ENCODE measurements at places on chromosomes 7 and 10. TPM values are rescaled to one million over a fixed set of nuclear protein-coding genes. Genes with fewer than 3 reads are reported as not detected.
A peak's percentile ranks its signal among the peaks of the same experiment; 100 is the strongest.

The ZSCAN21 gene
- 27.2 TPM for total RNA-seq

DNA sequence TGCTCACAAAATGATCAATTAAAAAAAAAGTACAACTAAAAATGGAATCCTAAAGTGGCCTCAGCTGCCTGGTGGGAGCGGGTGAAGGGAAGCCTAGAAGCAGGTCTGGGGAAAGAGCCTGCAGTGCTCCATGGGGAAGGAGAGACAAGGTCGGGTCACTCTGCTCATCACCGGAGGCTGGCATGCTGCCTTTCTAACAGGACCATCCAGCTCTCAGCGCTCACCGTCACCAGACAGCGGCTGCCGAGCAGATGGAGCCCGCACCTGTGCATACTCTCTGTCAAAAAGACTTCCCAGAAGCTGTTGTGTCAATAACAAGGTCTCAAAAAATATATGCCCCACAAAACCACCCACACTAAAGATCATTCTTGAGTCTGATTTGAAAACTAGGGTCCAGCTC is 112.8 kb downstream of the BAMBI start:
- DNase-seq, result no peak

- no peak for DNase-seq
These were observed 47.4 kb downstream of the MGAM2 start for GRCh38 chr7:142158736-142159496.

The ZNF727 gene
- not detected for total RNA-seq

DNA sequence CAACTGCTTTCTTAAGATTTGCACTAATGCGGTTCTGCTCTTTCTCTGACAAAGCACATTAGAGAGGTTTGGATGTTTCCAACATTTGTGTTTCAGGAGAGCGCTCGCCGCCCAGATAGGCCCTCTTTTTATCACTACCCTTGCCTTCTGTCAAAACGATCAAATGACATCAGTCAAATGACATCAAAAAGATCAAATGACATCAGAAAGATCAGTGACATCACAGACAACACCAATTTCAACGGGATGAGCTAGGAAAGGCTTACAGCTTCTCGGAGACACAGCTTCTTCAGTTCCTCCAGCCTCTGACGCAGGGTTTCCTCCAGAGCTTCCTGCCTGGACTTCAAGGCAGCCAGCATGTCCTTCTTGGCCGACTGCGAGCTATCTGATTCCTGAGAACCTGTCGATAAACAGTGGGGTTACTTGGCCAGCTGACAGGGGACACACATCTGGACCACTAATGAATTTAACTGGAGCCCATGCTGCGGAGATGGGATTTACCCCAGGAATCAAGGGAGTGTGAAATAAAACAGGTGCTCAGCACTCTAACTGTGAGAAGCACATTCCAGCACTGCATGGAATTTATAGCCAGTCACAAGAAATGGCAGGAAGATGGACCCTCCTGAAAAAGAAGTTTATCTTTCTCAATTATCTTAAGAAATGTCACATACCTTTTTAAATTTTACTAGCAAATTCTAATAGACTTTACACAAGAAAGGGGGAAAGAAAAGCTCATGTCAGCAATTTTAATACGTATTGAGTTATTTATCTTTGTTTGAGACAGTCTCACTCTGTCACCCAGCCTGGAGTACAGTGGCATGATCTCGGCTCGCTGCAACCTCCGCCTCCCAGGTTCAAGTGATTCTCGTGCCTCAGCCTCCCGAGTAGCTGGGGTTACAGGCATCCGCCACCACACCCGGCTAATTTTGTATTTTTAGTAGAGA is 88.2 kb downstream of the PRPF18 start:
- no peak for DNase-seq

DNA sequence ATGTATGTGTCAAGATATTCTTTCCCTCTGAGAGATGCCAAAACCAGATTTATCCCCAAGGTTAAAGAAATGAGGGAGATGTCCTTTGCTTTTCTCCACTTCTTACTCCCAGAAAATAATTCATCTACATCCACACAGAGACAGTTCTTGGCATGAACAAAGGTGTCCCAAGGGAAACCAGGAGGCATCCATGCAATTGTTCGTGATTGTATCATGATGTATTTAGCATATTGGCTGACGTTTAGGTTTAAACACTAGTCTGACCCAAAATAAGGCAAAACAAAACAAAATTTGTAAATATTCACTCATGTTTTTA is 223.9 kb downstream of the C7orf25 start:
- no peak for DNase-seq

DNA sequence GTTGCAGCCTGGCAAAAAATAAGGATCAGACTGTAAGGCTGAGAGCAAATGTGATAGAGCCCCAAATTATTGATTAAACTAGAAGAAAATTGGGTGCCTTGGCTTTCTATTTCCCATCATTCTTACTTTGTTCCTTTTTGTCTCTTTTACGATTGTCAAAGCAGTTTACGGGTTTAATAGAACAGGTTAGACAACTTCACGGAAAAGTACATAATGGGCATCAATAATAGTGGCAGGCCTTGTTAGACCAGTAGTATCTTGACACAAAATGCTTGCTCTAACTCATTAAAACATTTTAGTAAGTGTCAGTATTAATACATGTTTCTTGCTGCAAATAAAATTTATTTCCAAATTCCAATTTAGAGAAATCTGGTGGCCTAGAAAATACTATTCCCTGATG is 14.5 kb upstream of the GGCT start:
- no peak for DNase-seq

DNA sequence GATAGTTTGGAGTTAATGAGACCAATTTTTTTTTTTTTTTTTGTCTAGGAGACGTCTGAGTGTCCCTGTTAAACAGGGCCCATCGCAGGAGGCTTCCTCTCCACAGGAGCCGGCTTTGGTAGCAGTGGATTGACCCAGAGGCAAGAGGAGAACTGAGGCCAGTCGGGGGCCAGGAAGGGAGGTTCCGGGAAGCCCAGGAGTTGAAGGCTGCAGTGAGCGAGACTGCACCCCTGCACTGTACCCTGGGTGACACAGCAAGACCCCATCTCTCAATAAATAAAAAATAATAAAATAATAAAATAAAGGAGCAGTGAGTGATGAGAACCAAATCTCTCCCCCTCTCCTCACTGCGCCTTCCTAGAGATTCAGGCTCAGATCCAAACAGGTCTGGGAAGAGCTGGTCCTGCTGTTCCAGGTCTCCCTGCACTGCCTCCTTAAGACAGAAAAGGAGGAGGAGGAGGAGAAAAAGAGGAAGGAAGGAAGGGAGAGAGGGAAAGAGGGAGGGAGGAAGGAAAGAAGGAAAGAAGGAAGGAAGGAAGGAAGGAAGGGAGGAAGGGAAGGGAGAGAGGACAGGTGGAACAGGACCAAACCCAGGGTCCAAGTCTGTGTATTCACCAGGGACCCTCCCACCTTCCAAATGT is 3.5 kb downstream of the MNX1 start:
- DNase-seq, result no peak

The STAG3 gene
- 10.3 TPM for total RNA-seq

The NEUROG3 gene
- total RNA-seq, result 0.14 TPM

DNA sequence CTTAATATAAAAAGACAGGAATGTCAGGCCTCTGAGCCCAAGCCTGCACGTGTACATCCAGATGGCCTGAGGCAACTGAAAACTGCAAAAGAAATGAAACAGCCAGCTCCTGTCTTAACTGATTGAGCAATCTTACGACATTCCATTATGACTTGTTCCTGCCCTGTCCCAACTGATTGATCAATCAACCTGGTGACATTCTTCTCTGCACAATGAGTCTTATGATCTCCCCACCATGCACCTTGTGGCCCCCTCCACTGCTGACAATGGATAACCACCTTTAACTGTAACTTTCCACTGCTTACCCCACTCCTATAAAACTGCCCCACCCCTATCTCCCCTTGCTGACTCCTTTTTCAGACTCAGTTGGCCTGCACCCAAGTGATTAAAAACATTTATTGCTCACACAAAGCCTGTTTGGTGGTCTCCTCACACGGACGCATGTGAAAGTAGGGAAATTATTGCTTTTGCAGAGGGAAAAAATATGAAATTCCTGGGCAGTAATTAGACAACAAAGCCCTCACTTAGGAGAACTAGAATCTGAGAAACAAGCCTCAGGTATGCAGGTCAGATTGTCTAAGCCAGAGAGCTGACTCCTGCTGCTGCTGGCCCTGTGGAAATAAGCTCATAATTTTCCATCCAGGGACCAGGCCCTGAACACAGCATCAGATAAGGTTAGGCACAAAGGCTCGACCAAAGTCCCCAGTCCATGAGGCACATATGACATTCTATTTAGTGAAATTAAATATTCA is 5.3 kb downstream of the CYP3A7 start:
- no peak for DNase-seq

GRCh38 chr7:143287339-143287934 is 714 bp upstream of the CASP2 start:
- DNase-seq, result no peak

The UNC5B gene
- total RNA-seq, result 40.2 TPM

DNA sequence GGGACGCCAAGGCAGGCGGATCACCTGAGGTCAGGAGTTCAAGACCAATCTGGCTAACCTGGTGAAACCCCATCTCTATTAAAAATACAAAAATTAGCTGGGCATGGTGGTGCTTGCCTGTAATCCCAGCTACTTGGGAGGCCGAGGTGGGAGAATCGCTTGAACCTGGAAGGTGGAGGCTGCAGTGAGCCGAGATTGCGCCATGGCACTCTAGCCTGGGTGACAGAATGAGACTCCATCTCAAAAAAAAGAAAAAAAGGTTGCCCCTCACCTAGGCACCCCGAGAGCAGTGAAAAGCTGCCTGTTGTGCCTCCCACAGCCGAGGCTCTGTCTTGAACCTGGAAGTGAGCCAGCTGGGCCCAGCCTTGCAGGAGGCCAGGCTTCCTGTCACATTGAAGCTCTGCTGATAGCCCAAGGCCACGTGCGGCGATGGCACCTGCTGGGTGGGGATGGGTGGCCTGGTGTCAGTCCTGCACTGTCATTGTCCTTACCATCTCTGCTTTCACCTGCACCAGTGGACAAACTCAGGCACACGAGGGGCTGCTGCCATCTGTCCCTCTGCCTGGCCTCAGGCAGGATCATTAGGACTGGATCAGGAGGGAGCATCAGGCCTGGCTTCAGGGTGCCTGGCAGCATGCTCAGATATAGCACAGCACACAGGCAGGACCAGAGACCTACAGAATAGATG is 37.8 kb downstream of the DNAJB12 start:
- DNase-seq, result no peak

The GSTO2 gene
- 20.6 TPM for total RNA-seq

The HNRNPF gene
- total RNA-seq, result 342 TPM

DNA sequence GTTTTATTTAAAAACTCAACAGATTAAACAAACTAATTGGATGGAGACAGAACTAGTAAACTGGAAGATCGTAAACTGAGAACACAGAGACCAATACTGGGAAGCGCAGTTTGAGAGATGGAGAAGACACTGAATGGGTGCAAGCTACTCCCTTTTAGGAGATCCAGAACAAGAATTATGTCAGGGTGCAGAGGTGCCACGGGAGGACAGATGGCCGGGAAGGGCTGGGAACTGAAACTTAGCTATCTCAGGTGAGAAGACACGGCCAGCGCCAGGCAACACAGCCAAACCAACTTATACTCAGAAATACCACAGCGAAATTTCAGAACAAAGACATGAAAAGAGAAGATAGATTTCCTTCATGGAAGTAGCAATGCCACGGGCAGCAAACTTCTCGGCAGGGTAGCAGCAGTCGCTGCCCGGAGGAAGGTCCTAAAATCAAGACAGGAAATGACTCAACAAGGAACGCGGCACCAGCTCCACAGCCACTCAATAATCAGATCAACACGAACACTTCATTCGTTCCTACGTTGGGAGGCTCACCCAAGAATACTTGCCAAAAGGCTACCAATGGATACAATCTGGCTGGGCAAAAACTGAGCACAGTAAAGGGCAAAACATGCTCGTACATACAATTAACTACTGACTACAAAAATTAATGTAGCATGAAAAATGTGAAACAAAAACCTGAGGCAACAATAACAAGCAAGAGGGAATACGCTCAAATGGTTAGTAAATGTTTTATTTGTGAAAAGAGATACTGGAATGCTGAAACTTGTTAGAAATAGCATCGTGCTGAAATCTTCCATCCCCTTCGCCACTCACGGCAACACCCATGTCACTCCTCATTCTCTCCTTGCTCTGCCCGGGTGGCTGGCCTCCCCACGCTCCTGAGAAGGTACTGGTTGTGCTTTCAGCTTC is 2.2 kb upstream of the LRRC27 start:
- peak; percentile 29 for DNase-seq

DNA sequence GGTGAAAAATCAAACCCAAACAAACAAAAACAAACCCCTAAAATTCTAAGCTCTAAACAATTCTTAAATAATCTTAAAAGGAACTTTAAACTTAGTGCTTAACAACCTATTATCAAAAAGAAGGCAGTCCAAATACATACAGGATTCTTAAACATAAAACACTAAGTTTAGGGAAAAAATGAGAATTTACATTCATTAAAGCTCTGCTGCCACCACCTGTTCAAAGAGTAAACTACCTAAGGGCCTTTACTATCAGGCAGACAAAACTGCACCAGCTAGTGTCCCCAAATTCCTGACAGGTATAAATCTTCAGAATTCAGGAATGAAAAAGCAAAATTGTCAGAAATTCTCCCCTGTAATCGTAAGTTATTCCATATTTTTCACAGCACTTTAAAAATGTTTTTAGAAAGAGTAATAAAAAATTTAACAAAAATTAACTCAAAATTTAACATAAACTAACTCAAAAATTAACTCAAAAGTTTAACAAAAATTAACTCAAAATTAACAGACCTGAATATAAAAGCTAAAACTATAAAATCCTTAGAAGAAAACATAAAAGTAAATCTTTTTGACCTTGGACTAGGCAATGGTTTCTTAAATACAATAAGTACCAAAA is 55.1 kb downstream of the PDZD8 start:
- DNase-seq, result peak; percentile 16

DNA sequence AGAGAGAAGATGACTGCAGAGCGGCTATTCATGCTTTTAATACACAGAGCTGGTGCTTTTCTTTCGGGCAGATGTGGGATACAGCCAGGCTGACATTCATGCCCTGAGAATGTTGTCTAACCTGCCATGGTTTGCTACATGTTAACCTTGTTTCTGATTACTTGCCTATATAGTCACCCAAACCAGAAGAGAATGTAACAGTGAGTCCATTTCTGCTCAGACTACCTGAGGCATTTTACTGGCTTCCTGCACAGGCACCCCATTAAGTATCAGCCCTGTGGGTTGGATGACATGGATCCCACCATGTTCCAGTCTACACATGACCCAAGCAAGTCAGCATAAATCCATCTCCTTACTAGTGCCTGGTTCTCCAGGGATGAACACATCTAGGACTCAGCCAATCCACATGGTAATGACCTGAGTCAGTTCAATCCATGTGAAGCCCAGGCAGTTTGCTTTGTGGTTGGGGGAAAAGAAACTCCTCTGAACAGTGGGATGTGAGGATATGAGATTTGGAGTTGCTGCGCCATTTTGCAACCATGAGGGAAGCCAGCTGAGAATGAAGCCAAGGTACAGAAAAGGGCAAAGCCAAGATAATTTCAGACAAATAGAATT is 55.7 kb upstream of the MKX start:
- no peak for DNase-seq

GRCh38 chr10:86970162-86970981 is 2.1 kb downstream of the ADIRF start:
- DNase-seq, result peak; percentile 89

- no peak for DNase-seq
These were observed 3.9 kb downstream of the HIP1 start for GRCh38 chr7:75734586-75735458.

The DOCK1 gene
- total RNA-seq, result 47.9 TPM

GRCh38 chr10:27192284-27192683 is 37.1 kb downstream of the MASTL start:
- DNase-seq, result no peak
